ENCODE measurements at places on chromosomes 6 and 20.

- no peak for DNase-seq
Observed at GRCh38 chr6:56746767-56747504, 104.2 kb upstream of the DST start.

DNA sequence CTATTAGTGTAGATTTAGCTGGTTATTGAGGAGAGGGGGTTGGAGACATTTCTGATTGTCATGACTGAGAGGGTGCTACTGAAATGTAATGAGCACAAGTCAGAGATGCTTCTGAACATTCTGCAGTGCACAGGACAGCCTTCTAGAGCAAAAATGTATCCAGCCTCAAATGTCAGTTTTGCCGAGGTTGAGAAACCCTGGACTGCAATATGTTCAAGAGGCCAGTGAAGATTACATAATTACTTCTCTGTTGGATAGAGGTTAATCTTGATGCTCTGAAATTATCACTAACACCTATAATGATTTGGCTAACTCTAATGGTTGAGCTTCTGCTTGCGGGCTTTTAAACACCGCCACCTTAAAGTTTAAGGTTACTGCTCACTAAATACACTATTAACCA is 3.4 kb upstream of the DUSP22 start:
- no peak for DNase-seq

- no peak for DNase-seq
Observed at GRCh38 chr6:106181664-106182418, 95.7 kb downstream of the PRDM1 start.

GRCh38 chr6:164377348-164377918 is 932.0 kb downstream of the C6orf118 start:
- no peak for DNase-seq

DNA sequence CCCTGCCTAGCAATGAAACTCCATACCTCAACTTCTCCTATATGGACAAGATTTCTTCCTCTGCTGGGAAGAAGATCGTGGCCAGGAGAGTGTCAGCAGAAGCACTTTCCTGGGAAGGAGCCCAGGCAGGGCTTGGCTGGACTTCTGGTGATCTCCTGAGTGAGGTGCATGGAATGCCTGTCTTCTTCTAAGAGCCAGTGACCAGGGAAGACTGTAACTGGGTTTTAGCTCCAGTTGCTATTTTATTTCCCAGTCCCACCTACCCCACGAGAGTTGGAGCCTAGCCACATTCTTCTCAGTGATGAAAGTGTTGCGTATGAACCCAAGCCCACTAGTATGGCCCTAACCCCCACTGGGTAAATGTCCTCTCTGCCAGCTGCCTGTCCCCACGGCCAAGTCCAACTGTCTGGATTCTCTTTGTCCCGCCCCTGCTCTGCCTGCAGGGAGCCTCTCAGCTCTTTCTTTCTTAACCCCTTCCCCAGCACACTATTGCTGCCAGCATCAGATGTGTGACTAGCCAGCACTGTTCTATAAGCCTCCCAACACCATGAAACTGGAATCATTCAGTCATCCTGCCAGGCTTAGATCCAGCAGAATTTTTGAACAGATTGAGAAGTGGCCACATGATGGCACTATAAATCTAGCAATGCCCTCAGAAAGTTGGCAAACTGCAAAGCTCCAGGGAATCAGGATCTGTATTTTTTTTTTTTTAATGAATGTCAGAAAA is 69.8 kb upstream of the FAM184A start:
- peak; percentile 50 for DNase-seq

GRCh38 chr6:79231101-79231500 is 3.4 kb downstream of the HMGN3 start:
- no peak for DNase-seq

- DNase-seq: no peak
Observed at GRCh38 chr6:6689400-6690143, 101.1 kb downstream of the LY86 start.

DNA sequence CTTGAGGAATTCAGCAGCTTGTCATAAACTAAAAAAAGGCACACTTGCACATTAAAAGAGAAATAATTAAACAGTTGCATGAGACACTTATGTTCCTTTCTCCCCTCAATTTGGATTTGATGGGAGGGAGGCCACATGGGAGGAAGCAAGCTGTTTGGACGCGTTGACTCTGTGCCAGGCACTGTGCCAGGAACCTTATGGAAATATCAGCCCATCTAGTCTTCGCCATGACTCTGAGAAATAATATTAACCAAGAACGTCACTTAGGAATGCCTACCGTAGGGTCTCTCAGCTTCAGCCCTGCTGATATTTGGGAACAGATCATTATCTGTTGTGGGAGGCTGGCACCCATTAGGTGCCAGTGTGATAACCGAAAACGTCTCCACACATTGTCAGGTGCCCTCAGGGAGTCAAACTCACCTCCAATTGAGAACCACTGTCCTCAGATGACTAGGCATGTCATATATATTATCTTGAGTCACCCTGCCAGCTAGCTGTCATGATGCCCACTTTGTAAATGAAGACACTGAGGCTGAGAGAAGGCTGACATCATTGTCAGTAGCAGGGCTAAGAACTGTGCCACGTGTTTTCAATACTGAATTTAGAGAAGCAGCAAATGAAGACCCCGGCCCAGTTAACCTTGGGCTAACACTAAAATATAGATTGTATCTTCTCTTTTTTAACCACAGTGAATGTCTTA is 36.1 kb downstream of the EYA2 start:
- DNase-seq: no peak

DNA sequence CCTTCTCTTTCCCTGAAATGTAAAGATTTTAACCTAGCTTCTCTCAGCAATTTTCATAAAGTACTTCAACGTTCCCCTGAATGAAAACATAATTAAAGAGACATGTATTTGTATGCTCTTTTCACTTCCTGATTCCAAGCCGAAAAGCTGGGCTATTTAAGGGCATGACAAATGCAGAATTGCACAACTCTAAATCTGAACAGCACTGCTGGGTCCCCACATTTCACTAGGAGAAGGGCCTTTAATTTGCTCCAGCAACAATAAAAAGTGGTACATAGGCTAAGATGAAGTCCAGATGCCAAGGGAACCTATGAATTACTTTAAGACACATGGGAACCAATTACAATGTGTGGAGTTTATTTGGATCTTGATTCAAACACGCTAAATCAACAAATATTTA is 42.0 kb downstream of the IRAK1BP1 start:
- DNase-seq: no peak

DNA sequence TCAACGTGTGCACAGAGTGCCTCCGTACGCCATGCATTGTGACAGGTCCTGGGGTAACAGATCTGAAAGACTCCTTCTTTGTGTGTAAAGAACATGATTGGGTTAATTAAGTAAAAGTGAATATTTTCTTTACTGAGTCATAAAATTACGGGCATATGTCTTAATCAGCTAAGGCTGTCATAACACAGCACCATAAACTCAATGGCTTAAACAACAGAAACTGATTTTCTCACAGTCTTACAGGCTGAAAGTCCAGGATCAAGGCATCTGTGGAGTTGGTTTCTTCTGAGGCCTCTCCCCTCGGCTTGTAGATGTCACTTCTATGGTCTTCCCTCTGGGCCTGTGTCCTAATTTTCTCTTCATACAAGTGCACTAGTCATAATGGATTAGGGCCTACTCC is 176.9 kb downstream of the MTFR2 start:
- DNase-seq: no peak

- DNase-seq: no peak
Observed at GRCh38 chr6:162998777-162999176, 271.0 kb downstream of the PACRG start.

- DNase-seq: no peak
Observed at GRCh38 chr6:134172706-134173365, 120.4 kb upstream of the SLC2A12 start.

- DNase-seq: no peak
Observed at GRCh38 chr6:21666201-21666691, 72.7 kb downstream of the SOX4 start.

DNA sequence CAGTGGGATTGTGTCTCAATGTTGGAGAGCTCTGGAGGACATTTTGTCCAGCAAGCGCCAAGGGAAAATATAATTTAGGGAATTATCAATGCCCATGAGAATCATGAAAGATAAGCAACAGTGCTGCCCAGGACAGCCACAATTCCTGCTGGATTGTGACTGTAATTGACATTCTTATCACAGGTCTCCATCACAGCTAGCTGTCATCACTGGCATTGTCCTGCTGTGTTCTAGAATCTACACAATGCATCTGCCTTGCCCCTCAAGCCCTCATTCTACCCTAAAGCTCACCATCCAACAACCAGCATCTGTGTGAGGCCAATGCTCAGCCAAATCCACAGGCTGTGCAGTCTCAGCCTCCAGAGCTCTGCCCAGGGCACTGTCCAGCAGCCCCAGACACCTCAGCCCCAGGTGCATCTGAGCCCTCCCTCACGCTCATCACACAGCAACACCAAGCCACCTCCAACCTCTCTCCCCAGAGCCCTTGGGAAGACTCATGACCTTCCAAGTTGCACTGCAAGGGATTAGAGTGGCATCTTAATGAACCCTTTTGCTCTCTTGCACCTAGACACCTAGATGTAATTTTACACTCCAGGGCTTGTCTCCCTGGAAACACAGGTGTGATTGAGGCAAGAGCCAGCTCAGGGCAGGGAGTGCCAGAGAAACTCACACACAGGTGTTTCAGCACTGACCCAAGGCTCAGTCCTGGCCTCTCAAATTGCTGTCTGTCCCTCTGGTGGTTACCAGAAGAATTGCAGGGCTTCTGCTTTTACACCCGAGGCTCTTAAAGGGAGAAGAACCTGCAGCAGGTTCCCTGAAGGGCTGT is 85.2 kb upstream of the PHACTR3 start:
- DNase-seq: no peak

GRCh38 chr20:62003567-62004405 is 61.9 kb downstream of the TAF4 start:
- no peak for DNase-seq

DNA sequence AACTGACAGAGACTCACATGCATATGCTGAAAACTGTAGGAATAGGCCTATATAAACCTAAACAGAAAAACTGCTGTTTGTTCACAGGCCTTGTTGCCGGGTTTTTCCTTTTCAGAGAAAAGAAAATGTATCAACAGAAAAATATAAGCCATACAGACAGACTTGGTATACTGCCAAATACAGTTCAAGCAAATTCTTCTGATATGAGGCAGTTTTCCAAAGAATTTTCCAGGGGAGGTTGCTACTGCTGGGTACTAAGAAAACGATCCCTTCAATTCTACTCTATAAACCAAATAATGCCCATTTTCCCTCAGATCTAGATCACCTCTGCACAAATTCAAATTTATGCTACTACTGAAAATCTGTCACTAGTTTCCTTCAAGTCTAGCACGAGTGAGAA is 59.4 kb downstream of the ME1 start:
- no peak for DNase-seq

GRCh38 chr20:33657704-33658095 is 4.4 kb upstream of the C20orf144 start:
- no peak for DNase-seq

DNA sequence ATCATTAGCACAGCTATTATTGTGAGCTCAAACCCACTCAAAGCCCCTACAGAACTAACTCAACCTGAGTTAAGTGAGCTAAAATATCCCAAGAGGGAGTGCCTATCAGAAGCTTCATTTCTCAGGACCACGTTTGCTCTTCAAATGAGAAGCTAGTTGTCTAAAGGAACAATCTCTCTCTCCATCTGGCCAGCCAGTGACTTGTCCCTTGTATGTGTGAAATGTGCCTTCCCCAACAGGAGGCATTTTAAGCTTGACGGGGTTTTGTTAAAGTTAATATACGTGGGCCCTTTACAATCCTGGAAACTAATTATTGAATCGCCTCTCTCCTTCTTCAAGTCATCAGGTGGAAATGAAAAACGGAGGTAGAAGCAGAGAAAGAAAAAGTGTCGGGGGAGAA is 62.0 kb downstream of the TRERF1 start:
- DNase-seq: no peak

- no peak for DNase-seq
Observed at GRCh38 chr20:54389596-54390280, 85.7 kb upstream of the DOK5 start.

DNA sequence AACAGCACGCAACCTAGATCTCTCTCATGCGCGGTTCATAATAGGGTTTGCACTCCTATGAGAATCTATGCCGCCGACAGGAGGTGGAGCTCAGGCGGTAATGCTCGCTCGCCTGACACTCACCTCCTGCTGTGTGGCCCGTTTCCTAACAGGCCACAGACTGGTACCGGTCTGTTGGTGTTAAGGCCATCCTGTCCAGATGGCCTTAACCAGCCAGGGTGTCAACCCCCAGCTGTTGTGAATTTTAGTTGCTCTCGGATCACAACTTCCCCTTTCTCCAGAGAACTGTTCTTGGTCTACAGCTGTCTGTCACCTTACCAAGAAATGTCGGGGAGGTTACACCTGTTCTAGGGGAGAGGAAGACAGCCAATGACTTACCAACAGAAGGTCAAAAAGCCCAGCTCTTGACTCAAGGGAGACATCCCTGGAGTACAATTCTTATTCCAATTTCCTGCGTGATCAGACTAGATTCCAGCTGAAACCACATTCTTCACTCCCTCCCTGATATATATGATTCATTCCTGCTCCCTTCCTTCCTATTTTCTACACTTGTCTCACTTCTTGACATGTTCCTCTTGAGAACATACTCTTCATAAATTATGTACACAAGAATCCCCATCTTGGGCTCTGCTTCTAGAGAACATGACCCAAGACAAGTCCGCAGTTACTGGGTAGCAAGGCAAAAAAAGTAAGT is 23.1 kb upstream of the DNAAF9 start:
- no peak for DNase-seq

GRCh38 chr6:69835414-69836179 is 30.8 kb upstream of the COL19A1 start:
- peak; percentile 19 for DNase-seq

DNA sequence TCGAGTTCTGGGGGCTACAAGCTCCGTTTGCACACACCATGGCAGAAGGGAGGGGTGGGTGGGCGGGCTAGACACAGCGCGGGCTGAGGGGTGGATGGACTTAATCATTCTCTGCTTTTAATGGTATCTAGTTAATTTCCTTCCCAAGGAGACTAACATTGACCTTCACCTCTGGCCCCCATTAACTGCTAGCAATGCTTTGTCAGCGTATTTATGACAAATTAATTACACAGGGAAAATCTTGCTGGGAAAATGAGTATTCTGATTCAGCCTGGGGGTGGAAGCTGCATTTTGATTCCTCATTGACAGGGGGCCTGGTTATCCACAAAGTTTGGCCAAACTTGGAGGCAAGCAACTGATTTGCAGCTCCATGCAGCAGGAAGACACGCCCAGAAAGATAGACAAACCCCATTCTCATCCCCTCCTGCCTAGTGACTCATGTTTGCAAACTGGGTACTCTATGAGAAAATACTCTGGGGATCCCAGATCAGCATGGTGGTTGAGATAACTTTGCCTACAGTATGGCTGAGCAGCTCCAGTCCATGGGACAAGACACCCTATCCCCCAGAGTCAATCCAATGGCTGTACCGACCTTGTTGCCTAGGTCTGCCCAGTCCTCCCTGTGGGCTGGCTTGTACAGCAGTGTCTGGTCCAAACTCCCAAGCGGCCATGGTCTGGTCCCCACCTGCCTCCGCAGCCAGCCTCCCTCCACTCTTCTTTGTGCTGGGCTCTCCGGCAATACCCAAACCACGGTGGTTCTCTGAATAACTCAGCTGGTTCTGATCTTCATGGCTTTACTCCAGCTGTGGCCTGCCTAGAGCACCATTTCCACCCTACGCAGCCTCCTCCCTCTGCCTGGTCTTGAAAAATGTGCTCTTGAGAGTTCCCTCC is 19.7 kb downstream of the ZBP1 start:
- DNase-seq: no peak

GRCh38 chr6:77425216-77425615 is 38.1 kb downstream of the HTR1B start:
- no peak for DNase-seq

GRCh38 chr20:47785854-47786764 is 828 bp upstream of the SULF2 start:
- DNase-seq: no peak

- DNase-seq: no peak
Observed at GRCh38 chr20:45818239-45818638, 5.8 kb downstream of the UBE2C start.
